ENCODE measurements at places on chromosomes 16 and 17. TPM values are rescaled to one million over a fixed set of nuclear protein-coding genes. Genes with fewer than 3 reads are reported as not detected.

GPS2 gene
- total RNA-seq = 81.1 TPM

TEDC2 gene
- total RNA-seq = 0.89 TPM

TLCD2 gene
- total RNA-seq = 1.2 TPM

DNA sequence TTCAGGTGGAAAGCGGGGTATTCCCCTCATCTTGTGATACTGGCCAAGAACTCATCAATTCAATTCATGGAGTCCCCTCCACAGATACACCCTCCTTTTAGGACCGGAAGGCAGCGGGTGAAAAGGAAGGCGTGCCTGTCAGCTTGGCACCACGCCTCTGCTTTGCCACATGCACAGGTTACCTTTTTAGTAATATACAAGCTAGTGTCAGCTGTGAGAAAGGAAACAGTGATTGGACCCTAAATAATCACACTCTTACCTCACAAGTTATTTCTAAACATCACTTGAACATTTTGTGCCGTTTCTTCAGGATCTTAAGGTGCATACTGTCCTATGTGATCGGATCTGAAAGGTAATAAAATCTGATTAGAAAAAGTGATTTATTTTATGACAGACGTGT lies 15.7 kb downstream of the ZDHHC7 start:
- no peak for DNase-seq
- H3K27me3 ChIP-seq = no peaks in the 10 kb centered on the region
- no peak overlapping the region for H3K4me3 ChIP-seq
- H3K4me1 ChIP-seq = peaks cover 33% of the 10 kb centered on the region
- H3K36me3 ChIP-seq = peaks cover 54% of the 10 kb centered on the region

DNA sequence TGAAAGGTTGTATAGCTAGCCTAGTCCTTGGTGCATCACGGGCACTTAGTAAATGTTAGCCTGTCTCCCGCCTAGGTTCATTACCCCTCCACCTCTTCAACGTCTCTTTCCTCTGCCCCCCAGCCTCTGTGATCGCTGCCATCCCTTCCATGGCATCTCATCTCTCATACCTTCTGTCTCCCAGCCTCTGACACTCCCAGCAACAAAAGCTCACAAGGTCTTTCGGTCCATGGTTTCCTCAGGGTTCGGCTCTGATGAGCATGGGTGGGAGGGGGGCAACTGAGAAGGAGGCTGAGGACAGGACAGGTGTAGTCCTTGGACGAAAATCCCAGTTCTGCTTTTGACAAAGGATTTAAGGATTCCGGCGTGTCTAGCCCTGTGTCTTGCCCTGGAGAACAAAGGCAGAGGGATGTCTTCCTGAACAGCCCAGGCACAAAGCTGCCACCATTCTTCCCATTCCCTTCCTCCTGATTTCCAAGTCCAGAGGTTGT lies 16.7 kb downstream of the CCR7 start:
- H3K27ac ChIP-seq = peak overlapping the region; percentile 73
- H3K4me3 ChIP-seq = no peak overlapping the region
- peaks cover 58% of the 10 kb centered on the region for H3K4me1 ChIP-seq
- H3K36me3 ChIP-seq = no peaks in the 10 kb centered on the region
- no peaks in the 10 kb centered on the region for H3K27me3 ChIP-seq
- no peak for DNase-seq
